ENCODE measurements at places on chromosomes 6 and 20.

DNA sequence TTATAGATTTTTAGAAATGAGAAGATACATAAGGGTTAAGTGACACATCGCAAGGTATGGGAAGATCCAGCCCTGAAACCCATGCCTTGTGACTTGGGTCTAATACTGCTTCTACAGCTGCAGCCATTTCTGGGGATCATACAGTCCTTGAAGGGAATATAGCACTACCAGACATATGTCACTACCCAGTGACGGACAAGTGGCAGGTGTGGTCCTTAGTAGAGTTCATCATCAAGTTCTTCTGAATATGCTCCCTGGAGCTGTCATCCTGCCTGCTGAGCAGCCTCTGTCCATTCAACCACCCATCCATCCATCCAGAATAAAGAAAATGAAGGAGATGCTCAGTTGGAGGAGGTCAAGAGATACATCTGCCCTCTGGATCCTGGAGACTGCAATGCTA, 118.6 kb upstream of the ASF1A start:
- no peak for DNase-seq

DNA sequence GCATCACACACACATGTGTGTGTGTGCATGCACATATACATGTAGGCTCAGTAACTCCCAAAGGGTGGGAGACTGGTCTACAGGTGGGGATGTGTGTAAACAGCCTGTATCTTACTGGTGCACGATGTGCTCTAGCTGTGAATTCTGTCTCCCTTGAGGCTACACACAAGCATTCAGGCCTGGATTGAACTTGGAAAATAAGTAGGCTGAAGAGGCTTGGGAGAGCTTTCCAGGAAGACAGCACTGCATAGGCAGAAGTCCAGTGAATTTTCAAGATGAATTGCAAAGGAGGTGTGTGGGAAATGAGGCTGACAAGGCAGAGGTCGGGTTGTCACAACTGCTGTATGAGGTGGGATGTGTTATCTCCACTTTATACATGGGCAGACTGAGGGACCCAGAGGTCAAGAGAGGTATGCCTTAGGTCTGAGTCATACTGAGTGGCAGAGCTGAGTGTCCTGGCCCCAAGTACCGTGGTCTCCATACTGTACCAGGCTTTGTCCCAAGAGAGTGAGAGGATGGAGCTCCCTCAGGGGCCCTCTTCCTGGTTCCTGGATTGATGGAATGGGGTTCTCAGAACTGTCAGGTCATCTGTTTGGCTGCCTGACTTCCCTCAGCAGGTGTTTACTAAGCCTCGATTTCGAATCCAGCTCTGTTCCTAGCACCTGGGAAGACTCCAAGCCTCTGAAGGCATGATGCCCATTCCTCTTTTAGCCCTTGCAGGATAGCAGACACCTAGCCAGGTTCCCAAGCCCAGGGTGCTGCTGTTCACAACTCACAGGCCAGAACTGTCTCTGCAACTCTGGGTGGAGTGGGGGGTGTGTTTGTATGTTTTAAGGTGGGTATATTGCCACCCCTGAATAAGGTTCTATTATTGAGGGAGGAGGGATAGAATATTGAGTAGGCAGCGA, 14.4 kb downstream of the SNPH start:
- no peak for DNase-seq

DNA sequence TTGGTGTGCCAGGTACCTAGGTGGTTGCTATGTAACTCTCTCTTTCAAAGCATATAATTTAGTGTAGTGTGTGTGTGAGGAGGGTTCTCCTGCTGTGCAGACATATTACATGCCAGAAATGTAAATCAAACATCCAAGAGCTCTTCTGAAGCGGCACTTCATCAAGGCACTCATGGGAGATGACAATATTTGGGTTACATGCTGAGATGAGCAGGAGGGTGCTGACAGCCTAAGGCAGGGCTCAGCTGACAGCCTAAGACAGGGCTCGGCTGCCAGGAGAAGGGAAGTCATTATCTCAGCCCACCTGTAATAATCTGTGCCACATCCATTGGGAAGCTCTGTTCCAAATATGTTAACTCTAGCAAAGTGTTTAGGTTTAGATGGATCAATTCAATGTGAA, 39.1 kb downstream of the ADGRF5 start:
- DNase-seq = no peak

DNA sequence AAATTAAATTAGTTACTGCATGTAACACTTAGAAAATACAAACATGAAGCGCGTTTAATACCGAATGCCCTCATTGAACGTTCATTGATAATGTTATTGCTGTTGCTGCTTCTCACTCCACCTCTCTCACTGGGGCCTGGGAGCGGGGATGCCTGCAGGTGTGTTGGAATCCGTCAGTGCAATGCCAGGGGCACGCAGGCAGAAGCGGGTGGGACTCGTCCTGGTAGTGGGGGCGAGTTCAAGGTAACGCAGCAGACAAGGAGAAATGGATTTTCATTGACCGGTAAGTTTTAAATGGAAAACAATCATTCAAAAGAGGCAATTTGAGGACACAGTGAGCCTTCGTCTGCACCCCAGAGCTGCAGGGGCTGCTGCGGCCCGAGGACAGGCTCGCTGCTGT, 71.2 kb upstream of the AFDN start:
- no peak for DNase-seq

DNA sequence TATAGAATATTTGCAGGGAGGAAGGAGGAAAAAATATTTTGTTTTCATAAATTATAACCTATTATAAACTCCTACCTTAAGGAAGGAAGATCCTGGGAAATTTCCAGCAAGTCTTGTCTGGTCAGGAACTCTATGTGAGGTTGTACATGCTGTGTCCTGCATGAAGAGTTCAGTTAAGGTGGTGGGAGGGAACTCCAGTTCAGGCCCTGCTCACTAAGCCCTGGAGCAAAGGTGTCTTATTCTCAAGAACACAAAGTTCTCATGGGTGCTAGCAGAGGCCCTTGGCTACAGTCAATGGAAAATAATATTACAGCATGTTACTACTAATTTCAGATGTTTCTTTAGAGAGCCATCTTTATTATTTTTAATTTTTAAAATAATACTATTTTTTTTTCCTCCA, 3.8 kb upstream of the OGFRL1 start:
- no peak for DNase-seq

GRCh38 chr6:107846262-107846795, 22.2 kb upstream of the SCML4 start:
- DNase-seq = no peak

DNA sequence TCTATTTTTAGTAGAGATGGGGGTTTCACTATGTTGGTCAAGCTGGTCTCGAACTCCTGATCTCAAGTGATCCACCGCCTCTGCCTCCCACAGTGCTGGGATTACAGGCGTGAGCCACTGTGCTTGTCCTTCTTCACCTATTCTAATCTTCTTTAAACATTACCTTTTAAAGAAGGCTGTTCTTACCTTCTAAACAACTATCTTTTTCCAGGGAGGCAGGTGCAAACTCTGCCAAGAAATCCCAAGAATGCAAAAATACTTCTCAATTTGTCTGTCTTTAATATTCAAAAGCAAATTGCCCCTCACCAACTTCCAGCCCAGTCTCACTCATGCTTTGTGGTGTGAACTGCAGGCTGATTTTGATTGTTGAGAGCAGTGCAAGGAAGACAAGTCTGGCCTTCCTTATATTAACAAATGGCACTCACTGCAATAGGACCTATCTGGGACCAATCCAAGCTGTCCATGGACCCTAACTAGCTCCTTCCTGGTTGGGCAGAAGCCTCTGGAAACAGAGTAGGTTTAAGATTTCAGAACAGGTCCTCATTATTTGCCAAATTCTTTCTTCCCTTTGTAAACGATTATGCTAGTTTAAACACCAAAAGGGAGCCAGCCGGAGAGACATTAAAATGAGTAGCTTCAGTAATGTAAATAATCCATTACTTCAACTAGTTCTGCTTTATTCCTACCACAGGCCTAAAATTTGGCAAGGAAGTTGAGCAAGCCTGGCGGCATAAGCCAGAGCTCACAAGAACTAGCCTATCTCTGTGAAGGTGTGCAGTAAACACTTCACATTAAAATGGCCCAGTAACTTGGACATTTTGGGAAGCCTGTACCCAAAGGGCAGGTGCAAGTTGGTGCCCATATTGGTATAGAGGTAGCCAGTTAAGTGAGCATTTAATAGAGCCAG, 1.6 kb downstream of the SCAND1 start:
- no peak for DNase-seq

- DNase-seq = no peak
Observed at GRCh38 chr6:51300510-51300909, 481.8 kb downstream of the TFAP2B start.

DNA sequence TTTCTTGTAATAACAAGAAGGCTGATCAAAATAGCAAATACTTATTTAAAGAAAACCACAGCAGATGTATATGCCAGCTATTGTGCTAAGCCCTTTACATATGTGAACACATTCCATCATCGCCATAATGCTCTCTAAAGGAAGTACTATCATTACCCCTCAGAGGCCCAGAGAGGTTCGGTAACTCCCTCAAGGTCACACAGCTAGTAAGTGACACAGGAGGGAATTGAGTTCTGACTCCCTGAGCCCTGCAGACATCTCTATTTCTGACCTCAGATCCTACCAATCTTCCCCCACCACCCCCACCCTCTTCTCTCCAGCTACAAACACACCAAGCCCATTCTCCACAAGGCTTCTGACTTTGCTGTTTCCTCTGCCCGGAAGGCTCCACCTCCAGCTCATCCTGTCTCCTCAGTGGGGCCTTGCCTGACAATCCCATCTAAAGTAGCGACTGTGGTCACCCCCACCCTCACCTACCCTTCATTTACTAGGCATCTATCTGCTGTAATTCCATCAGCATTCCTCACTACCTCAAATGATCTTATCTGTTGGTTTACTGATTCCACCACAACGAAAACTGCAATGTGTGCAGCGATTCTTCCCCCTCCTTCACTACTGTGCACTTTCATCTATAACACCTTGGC, 234.5 kb downstream of the LRFN2 start:
- DNase-seq = no peak

DNA sequence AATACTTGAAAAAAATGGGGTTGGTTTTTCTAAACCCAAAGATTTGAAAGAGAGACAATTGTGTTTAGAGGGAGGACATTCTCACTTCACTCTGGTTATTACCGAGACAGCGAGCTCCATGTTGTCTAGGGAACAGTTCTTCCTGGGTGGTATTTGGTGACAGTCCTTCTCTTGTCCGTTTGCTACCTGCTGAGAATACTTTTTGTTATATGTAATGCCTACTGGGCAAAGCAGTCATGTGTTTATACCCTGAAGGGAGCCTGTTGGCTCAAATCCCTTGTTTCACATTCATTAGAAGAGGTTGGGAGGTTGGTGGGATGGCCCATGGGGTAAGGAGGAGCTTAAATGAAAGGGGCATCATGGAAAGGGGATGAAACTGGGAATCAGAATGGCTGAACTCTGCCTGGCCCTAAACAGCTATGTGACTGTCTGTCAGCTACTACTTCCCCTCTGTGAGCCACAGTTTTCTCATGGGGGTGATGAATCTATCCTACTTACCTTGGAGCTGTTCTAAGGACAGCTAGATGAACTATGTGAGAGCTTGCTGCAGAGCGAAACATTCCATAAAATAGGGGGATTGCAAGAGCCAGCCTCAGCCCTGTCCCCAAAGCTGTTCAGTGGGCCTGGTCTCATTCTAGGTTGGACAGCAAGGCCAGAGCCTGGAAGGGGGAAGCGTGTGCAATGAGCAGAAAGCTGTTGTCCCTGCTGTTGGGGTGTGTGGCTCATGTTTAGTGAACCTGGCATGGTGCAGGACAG, 43.5 kb downstream of the FNDC1 start:
- no peak for DNase-seq

- no peak for DNase-seq
Observed at GRCh38 chr6:27541212-27541932, 68.5 kb upstream of the ZNF184 start.

- no peak for DNase-seq
Observed at GRCh38 chr6:156875062-156875461, 97.9 kb downstream of the ARID1B start.

DNA sequence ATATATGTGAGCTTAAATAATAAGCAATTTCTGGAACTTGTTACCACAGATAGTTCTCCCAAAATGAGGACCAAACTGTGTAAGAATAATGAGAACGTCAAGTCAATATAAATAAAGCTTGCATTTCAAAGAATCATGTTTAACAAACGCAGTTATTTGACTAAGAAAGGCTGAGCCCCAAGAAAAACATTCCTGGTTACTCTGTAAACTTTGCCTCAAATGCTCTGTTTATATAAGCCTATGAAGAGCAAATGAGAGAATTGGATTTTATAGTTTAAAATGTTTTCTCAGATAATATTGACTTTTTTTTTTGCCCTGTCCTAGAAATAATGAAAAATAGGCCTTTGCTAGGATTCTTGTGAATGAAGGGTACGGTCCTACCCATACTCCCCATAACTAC, 81.3 kb downstream of the C6orf52 start:
- DNase-seq = no peak

- DNase-seq = no peak
Observed at GRCh38 chr6:98945311-98946115, 2.2 kb downstream of the FBXL4 start.

GRCh38 chr6:106799031-106799894, 169.9 kb downstream of the QRSL1 start:
- DNase-seq = no peak

- DNase-seq = no peak
Observed at GRCh38 chr6:7542874-7543624, 1.6 kb downstream of the DSP start.

GRCh38 chr6:130969791-130970491, 93.1 kb downstream of the EPB41L2 start:
- no peak for DNase-seq

DNA sequence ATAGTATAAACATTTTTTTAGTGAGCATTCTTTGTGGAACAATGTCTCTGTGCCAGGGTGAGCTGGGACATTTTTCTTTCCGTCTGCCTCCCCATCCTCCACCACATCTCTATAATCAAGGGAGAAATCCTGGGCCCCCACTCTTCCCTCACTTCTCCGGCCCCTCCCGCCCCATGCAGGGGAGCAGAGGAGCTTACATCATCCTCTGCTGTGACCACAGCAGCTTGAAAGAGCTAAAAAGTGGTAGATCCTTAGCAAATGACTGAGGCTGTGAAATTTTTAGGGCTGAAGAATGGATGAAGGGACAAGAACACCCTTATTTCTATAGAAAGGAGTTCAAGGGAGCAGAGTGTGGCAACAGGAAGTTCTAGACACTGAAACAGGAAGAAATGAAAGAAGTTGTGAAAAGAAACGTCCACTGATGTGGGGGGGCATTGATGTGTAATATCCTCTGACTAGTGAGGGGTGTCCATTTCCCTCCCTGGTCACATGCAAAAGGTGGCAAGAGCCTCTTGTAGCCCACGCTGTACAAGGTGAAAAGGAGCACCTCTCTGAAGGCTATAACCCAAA, 380.3 kb upstream of the JARID2 start:
- DNase-seq = no peak

GRCh38 chr20:10171864-10172751, 46.5 kb upstream of the SNAP25 start:
- peak; percentile 9 for DNase-seq

- no peak for DNase-seq
Observed at GRCh38 chr20:6148073-6148472, 25.2 kb upstream of the FERMT1 start.

Data from stimulated activated CD8-positive, alpha-beta memory T cell treated with anti-CD3 and anti-CD28 coated beads, Interleukin-7, amount 100 ng/mL, for 4 hours (primary cell).